ENCODE measurements at places on chromosomes 12 and 14. TPM values are rescaled to one million over a fixed set of nuclear protein-coding genes. Genes with fewer than 3 reads are reported as not detected.

Gene COX8C
- not detected for total RNA-seq

Gene GPR162
- total RNA-seq = 6.0 TPM

Gene TTC9
- total RNA-seq = 8.4 TPM

Gene OR4K5
- not detected for total RNA-seq

Gene SLC7A8
- total RNA-seq = 4.0 TPM

Gene PMCH
- total RNA-seq = not detected

Gene ACADS
- 2.8 TPM for total RNA-seq

Gene OAS2
- total RNA-seq = 94.2 TPM

Gene MLXIP
- 62.5 TPM for total RNA-seq

- DNase-seq = no peak
Observed at GRCh38 chr12:1170411-1170810, 179.4 kb downstream of the ERC1 start.

- DNase-seq = no peak
Observed at GRCh38 chr14:67423424-67423823, 11.5 kb upstream of the PLEK2 start.

- DNase-seq = no peak
Observed at GRCh38 chr14:94381149-94382030, 7.0 kb downstream of the SERPINA1 start.

GRCh38 chr14:38910092-38910491 is 192.9 kb downstream of the SEC23A start:
- no peak for DNase-seq

DNA sequence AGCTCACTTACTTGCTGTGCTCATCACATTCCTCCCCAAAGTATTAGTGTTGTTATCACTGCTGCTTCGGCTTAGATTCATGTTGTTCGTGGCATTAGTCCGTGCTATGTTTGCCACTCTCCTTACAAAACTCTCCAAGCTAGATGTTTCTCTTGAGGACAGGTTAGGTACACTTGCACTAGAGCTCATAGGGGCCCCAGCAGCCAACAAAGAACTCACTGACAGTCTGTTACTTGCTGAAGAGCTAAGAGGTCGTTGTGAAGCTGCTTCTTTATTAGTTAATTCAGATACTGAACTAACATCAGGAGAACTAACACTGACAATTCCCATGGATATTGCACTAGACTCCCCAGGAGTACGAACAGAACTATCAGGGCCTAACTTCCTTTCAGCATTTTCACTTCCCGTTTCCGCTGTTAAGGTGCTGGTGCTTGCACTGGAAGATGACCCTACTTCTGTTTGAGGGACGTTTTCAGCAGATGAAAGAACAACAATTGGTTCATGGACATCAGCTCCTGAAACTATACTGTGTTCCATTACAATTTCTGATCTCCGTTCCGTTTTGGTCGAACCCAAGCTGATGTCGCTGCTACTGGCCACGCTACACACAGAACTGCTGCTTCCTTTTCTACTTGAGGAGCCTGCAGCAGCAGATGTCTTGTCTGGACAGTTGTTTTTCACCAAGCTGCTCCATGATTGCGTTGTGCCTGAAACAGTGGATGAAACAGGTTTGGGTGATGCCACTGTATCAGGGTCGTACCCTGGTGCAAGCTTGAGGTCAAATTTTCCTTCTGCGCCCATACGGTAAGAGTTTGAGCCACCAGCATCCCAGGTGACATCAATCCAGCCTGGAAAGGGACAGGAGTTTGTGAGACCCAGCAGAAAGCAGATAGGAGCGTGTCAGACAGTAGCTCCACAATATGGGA is 78.7 kb downstream of the HECTD1 start:
- DNase-seq = no peak

DNA sequence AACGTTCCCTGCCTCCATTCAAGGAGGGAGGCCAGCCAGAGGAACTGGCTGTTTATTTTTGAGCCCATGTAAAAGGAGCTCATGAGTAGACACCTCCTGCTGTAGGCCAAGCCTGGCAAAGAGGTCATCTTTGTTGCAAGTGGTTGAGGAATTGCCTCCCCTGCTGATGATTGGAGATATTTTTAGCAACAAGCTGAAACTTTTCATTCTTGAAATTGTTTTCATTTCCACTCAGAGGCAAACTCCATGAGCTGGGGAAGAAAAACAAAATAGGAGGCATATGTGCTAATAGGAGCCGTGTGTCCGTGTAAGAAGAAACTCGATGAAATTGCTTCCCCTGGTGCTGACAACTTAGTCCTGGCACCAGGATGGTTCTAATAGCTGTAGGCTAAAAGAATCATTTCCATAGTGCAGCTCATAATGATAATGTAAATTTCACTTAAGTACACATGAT is 440.1 kb upstream of the FAR2 start:
- DNase-seq = peak; percentile 77

DNA sequence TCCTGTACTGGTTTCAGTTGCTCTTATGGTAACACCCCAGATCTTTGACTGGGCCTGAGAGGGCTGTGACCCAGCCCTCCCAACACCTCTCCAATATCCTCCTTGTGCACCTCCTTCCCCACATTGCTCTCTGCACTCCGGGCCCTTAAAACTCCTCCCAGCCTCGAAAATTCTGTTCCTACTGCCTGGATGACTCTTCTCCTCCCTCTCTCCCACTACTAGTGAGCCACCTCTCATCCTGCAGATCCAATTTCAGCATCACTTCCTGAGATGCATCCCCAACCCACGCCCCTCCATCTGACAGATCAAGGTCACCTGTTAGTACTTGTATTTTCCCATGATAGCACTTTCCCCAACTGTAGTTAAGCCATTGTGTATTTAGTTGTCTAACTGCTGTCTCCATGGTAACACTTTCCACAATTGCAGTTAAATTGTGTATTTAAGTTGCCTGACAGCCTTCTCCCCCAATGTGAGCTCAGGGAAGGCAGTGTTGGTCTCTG is 11.5 kb upstream of the NT5DC3 start:
- peak; percentile 27 for DNase-seq

DNA sequence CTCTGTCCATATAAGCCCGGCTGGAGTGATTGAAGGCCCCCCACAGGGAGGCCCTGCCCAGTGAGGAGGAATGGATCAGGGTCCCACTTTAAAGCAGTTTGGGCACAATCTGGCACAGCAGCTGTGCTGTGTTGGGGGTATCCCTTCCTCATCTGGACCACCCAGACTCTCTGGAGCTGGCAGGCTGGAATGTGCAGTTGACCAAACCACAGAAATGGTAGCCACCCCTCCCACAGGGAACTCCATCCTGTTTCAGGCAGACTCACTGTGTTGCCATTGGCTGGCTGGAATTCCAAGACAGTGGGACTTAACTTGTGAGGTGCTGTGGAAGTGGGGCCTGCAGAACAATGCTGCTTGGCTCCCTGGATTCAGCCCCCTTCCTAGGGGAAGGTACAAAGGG is 53.5 kb upstream of the YARS2 start:
- DNase-seq = no peak

GRCh38 chr12:24544368-24544767 is 404.5 kb downstream of the BCAT1 start:
- DNase-seq = no peak

- DNase-seq = peak; percentile 70
Observed at GRCh38 chr12:53746592-53747092, 5.1 kb downstream of the CISTR start.

- peak; percentile 29 for DNase-seq
Observed at GRCh38 chr14:60396718-60397343, 89.0 kb downstream of the C14orf39 start.

DNA sequence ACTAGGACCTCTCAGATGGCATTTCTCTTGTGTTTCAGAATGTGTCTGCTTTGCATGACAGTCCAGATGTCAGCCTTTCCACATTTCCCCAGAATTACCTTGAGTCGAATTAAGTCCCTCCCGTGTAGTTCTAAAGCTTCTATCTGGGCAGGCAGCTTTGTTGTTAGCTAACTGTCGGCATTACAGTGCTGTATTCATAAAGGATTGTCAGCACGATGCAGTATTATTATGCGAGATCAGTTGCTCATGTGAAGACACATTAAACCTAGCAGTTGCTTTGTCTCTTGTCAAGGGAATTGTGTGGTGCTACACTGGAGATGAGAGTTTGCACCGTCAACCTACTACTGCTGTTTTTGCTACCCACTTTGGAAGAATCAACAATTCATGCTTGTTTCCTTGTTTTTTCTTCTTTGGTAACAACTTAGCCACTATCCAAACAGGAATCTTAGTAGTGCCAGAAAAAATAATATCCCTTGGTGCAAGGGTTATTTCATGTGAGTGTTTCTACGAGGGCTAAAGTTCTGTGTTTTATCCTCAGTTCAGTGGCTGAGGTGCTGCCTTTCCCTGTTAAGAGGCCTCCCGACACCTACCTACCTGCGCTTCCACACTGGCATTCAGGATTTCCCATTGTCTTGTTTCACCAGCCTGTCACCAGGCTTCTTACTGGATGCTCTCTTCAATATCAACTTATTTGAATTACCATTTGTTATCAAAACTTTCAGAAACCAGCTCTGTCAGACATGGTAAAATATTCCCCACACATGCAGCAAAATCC is 297.9 kb upstream of the G2E3 start:
- DNase-seq = no peak

- DNase-seq = no peak
Observed at GRCh38 chr12:52344111-52344510, 22.9 kb upstream of the KRT83 start.

- no peak for DNase-seq
Observed at GRCh38 chr12:8677362-8677761, 14.7 kb upstream of the MFAP5 start.

- no peak for DNase-seq
Observed at GRCh38 chr14:55756557-55756956, 176.6 kb downstream of the KTN1 start.

DNA sequence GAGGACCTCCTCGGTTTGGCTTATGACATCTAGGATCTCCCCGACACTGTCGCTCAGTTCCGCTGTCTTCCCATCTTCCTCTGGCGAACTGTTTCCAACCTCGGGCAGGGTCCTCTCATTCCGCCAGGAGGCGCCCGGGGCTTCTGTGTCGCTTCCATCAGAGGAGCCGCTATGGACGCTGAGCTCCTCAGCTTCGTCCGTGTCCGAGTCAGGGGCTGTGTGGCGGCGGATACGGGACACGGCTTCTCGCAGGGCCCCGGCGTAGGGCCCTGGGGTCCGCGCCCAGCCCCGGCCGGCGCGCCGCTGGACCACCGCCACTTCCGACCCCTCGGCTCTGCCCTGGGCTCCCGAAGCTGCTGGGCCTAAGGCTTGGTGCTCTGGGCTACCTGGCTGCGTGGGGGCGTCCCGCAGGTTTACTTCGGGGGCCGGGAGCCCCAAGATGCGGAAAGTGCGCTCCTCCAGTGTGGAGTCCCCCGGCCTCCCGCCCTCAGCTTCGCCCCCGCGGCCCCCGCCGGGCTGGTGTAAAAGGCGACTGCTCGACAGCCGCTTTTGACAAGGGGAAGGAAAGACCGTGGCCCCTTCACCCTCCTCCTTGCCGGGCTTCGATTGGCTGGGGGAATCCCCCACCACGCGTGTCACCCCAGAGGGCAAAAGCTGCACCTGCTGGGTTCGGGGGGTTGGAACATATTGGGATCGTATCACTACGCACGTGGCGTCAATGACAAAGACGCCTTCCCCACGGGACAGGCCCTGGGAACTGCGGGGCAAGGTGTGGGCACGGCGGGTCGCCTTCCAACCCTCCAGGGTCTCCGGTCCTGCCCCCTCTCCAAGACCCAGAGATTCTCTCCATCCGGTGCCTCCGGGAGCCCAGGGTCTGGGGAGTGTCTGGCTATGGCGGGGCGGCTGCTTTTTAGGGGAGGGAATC is 2.1 kb downstream of the DDN start:
- DNase-seq = peak; percentile 37

DNA sequence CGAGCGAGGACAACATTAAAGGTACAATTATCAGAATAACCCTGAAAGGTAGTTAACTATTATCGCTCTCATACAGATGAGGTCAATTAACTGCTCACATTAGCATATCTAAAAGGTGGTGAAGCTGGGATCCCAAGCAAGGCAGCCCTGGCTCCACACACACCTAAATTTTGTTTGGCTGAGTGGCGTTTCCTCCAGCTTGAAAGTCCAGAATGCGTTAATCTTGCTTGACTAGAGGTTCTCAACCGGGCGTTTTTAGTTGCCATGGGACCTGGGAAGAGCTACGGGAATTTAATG is 531 bp downstream of the DLGAP5 start:
- DNase-seq = no peak

DNA sequence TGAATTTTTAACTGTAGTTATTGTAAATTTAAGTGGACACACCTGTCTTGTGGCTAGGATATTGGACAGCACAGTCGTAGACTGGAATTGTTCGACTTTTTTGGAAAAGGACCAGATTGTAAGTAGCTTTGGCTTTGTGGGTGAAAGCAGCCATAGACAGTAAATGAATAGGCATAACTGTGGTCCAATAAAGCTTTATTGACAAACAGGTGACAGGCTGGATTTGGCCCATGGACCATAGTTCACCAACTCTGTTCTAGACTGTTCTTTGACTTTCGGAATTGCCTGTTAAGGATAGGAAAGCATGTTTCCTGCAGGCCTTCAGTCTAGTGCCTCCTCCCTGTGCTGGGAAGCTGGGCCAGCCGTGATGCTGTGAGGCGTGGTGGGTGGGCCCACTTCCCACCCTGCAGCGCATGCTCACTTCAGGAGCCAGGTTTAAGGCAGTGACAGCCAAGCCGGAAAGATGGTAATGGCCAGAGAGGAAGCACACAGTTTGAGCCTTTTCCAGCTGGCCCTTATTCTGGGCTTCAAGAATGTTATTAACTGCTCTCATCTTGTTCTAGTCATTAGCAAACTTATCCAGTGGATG is 51.8 kb downstream of the PPP2R5C start:
- no peak for DNase-seq

DNA sequence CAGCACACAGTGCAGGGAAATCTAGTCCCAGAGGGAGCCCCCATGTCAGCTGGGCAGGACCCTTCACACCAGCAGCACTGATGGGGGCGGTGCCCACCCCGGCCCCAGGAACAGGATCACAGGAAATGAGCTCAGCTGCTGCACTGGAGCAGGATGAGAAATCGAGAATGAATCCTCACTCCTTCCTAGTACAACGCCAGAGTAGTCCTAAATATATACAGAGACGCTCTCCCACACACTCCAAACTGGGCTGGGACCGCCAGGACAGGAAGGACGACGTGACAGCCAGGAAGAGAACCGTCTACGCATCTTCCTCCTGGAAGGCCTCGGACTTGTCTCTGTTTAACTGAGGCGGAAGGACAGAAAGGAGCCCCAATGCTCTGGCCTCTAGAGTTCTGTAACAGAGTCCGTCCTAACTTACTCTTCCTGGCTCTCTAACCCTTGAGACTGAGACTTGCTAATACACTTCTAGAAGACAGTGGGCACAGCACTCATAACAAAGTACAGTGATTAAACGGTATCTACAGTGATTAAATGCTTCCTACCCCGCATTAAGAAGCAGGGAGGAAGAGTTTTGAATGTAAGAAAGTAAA is 33.4 kb downstream of the CDC42BPB start:
- DNase-seq = peak; percentile 67

- no peak for DNase-seq
Observed at GRCh38 chr12:66062290-66062625, 68.3 kb downstream of the LLPH start.

DNA sequence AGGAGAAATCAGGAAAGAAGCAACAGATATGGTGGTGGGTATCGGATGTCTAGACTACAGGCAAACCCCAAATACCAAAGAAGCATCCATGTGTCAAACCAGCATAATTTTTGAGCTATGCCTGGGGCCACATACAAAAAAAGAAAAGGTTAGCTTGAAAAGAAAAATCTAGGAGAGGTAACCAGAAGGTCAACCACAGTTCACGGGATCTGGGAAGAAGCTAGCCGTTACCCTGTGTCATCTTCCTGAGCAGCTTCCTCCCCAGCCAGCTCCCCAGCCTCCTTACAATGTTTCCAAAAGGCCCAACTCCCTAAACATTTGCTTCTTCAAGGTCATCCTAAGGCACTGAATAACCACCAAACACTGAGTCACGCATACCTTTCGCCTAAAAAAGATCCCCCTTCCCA is 3.1 kb downstream of the SINHCAF start:
- DNase-seq = peak; percentile 71

- DNase-seq = peak; percentile 60
Observed at GRCh38 chr12:14769969-14770495, 33.2 kb downstream of the WBP11 start.
